ENCODE measurements at places on chromosomes 5 and 9.

DNA sequence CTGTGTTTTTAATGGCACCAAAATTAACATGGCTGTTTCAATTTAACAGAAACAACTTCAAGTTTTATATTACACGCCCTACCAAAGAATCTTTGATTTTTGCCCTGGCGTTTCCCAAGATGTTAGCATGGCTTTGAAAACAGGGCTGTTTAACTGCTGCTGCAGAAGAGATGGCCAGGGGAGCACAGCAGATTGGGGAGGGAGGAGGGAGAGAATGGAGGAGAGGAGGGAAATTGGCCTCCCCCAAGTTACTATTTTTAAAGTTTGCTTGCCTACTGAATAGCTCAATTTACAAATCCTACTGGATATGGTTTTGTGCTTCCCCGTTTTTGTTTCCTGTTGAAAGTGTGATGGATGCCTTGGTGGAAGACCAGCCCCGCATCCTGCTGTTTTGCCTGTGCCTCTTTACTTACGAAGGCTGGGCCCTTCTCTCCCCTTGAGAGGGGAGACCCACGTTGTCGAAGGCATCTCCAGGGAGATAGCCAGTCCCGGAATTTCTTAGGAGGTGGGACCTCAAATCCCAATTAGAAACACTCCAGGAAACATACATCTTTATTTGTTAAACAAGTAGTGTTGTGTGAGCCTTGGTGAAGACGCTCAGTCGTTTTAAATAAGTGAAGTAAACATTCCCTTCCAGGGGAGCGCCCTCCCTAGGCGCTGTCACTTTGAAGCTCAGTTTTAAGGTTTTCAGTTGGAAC lies 98.6 kb downstream of the AOPEP start:
- DNase-seq, result no peak

- no peak for DNase-seq
These were observed 74.7 kb upstream of the MAN2A1 start for GRCh38 chr5:109614981-109615380.

DNA sequence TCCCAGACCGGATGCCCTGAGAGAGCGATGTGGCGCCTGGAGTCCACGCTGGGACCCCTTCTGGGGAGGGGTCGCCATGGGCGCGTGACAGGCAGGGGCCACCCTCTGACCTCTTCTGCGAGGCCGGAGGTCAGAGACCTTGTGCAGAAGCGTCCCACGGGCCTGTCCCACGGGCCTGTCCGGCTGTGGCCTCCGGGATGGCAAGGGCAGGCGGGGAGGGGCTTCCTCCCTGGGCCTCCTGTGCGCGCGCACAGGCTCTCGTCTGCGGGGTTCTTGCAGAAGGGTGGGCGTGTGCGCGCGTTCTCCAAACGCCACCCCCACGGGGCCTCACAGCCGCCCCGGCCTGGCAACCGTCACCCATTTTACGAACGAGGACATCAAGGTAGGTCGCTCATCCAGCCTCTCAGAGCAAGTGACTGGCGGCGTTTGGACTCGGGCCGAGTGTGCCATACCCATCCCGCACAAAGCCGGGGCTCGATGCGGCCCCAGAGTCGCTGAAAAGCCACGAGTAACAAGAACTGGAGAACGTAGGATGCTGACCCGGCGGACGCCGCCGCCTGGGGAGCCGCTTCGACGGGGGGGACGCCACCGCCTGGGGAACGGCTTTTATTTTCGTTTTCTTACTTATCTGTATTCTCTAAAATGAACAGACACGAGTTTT lies 897 bp downstream of the AHRR start:
- DNase-seq, result no peak

DNA sequence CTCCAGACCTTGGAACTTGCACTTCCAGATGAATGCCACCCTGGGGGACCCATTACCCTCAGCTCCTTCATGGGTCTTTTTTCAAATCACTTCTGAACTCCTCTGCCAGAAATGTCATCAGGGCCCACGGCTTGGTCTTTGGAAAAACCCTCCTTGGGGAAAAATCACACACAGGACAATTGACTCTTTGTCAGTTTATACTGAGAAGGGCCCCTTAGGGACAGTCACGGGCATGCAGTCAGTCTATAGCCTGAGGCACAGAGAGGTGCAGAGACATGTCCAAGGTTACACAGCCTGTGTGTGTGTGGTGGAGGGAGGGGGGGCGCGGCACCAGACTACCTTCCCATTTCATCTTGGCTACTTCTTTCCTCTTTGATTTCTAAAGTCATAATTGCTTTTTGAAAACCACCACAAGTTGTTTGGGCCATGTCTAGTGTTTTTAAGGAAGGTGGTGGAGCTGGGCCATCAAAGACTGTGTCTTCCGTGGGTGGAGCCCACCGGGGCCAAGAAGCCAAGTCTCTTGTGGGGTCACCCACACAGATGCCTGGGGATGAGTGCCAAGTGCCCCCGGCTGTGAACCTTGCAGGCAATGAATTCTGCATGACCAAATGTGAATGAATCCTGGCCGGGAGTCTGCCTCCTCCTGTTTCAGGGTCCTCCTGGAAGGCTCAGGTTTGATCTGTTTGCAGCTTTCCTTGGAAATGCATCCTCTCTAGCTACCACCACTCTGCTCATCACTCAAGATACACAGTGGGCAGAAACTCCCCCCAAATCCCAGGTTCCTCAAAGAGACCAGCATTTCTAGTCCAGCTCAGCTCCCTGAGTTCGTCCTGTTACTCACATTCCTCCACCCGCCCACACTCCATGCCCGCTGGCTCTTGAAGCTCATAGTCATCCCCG lies 200.1 kb upstream of the TBC1D2 start:
- DNase-seq, result no peak

GRCh38 chr5:13648822-13649221 lies 295.7 kb downstream of the DNAH5 start:
- DNase-seq, result no peak

DNA sequence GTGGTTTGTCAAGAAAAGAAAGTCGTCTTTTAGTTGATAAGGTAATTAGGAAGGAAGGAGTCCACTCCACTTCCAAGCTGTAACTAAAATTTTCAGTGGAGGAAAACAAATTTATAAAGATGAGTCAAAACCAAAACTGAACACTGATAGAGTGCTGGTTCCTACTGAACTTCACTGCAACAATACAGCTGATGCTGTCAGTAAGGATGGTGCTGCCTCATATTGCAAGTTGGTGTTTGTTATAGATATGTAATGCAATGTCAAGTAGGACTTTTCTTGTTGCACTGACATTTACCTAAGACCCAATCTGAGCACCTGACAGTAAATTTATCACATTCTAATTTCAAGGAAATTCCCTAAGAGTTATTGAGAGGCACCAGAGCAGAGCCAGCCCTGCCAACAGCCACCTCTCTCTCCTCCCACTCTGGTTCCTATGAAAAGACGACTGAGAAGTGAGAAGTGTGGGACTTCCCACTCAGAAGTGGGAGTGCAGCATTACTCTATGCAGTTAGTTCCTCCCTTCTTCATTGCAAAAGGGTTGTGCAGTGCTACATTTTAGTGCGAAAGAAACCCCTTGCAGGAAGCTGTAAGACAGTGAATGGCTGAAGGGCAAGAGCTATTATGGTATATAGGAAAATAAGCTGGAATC lies 350.8 kb downstream of the NFIB start:
- DNase-seq, result no peak

- DNase-seq, result no peak
These were observed 135.2 kb downstream of the COL23A1 start for GRCh38 chr5:178454821-178455479.

DNA sequence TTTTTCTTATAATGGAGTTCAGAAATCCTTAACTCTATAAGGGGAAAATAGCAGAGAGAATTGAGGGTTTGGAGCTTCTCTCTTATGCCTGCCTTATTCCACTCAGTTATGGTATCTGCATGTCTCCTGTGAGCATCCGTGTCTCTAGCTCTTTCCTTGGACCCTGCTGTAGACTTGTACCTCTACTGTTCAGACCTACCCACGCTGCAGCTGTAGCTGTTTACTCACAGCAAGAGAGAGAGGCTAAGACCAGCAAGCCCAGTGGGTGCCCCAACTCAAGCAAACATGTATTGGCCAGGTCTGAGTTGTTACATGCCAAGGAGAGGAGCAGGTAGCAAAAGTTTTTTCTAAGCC lies 7.1 kb upstream of the PCSK1 start:
- no peak for DNase-seq

- no peak for DNase-seq
These were observed 18.3 kb downstream of the LIFR start for GRCh38 chr5:38538161-38538560.

GRCh38 chr9:27763831-27764230 lies 190.6 kb upstream of the C9orf72 start:
- DNase-seq, result no peak

DNA sequence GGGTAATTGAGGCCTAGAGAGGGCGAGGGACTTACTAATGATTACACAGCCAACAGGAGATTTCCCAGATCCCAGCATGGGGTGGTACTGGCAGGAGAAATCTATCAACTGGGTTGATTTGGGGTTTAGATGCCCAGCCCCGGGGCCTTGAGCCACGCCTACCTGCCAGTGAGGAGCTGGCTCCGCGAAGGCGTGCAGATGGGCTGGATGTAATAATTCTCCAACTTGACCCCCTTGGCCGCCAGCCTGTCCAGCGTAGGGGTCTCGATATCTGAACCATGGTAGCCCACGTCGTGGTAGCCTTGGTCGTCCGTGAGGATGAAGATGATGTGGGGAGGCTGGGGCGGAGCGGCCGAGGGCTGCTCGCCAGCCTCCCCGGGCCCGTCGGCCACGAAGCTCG lies 804 bp downstream of the ARSI start:
- no peak for DNase-seq

DNA sequence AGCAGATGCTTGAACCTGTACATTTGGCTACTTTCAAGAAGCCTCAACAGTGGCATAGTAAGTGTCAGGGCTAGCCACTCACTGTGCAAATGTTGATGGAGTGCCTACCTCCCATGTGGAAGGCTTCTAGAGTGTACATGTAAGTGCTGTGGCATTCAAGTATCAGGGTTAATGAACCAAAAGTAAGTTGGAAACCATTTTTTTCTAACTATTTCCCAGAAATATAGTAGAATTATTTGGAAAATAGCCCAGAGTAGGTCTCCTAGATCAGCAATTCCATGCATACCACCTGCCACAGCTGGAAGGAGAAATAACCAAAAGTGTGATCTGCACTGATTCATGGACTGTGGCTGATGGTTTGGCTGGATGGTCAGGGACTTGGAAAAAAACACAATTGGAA lies 53.3 kb downstream of the FOXD1 start:
- no peak for DNase-seq

DNA sequence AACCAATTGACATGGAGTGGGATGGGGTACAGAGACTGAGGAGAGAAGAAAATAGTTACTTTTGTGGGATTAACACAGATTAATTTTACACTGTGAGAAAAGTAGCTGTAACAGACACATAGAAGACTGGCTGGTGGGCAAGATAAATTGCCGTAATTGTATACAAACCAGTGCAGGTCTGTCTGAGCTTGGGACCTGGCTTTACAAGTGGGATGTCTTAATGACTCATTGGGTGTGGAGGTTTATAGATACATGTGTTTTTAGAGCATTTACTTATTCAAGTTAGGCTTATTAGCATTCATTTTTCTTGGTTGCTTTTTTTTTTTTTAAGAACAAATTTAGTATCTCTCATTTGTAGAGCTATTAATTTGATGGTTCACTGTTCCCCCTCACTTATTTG lies 37.5 kb downstream of the SLC44A1 start:
- no peak for DNase-seq

GRCh38 chr5:96538808-96539250 lies 105.8 kb upstream of the PCSK1 start:
- no peak for DNase-seq

- no peak for DNase-seq
These were observed 133.7 kb downstream of the GPBP1 start for GRCh38 chr5:57307516-57307915.

Measured in GOT3 (cell line).